ENCODE measurements at places on chromosomes 7 and 10. TPM values are rescaled to one million over a fixed set of nuclear protein-coding genes. Genes with fewer than 3 reads are reported as not detected.

The VSTM4 gene
- not detected for total RNA-seq

The C10orf67 gene
- total RNA-seq, result not detected

The HMX2 gene
- not detected for total RNA-seq

The SKIDA1 gene
- total RNA-seq, result 0.08 TPM

The GTF2IRD2 gene
- 40.8 TPM for total RNA-seq

The STEAP2 gene
- not detected for total RNA-seq

The CCDC172 gene
- total RNA-seq, result not detected

The GIMAP5 gene
- total RNA-seq, result 364 TPM

The AS3MT gene
- total RNA-seq, result 2.5 TPM

The OLAH gene
- total RNA-seq, result not detected

The AKR1D1 gene
- not detected for total RNA-seq

The CALML5 gene
- not detected for total RNA-seq

The CTBP2 gene
- total RNA-seq, result 0.99 TPM

The HIBADH gene
- 16.1 TPM for total RNA-seq

The SEMA3D gene
- not detected for total RNA-seq

The GALNT17 gene
- total RNA-seq, result not detected

The CYP3A4 gene
- not detected for total RNA-seq

The FGL2 gene
- 6.1 TPM for total RNA-seq

The SLC18A2 gene
- not detected for total RNA-seq

The STK31 gene
- total RNA-seq, result 0.85 TPM

The SPDYE16 gene
- total RNA-seq, result 0.69 TPM

The GUSB gene
- total RNA-seq, result 41.3 TPM

The FAM24B gene
- total RNA-seq, result 16.5 TPM

The CYP26C1 gene
- 0.44 TPM for total RNA-seq

The NAT16 gene
- not detected for total RNA-seq

The FFAR4 gene
- total RNA-seq, result not detected

The COL17A1 gene
- not detected for total RNA-seq

The THSD7A gene
- total RNA-seq, result not detected

The CDK14 gene
- total RNA-seq, result 2.8 TPM

The PNLIPRP1 gene
- total RNA-seq, result not detected

The SHH gene
- not detected for total RNA-seq

The AKR1C4 gene
- not detected for total RNA-seq

The NPY4R2 gene
- not detected for total RNA-seq

The MALRD1 gene
- total RNA-seq, result 0.55 TPM

The TMEM229A gene
- not detected for total RNA-seq

The TMEM254 gene
- 13.0 TPM for total RNA-seq

The TUBB8 gene
- not detected for total RNA-seq

The CCDC201 gene
- not detected for total RNA-seq

The KCP gene
- total RNA-seq, result 0.29 TPM

The ANKRD61 gene
- not detected for total RNA-seq

The PDE6C gene
- total RNA-seq, result not detected

The SFRP4 gene
- total RNA-seq, result not detected

The MYO1G gene
- 44.4 TPM for total RNA-seq

The PGAM1 gene
- total RNA-seq, result 69.6 TPM

The TET1 gene
- total RNA-seq, result 3.1 TPM

Measured in naive thymus-derived CD8-positive, alpha-beta T cell (primary cell).